ENCODE measurements at places on chromosomes 11 and 22.

- DNase-seq = peak; percentile 57
Observed at GRCh38 chr11:58675334-58676155, 53.1 kb downstream of the CNTF start.

- no peak for DNase-seq
Observed at GRCh38 chr22:41479671-41480396, 10.9 kb downstream of the ACO2 start.

- DNase-seq = no peak
Observed at GRCh38 chr11:125494561-125494960, 1.5 kb downstream of the FEZ1 start.

- DNase-seq = peak; percentile 93
Observed at GRCh38 chr22:17084554-17085276, at the start of gene IL17RA. Gene IL17RA (plus strand): TSS chr22:17085000. CDS start chr22:17085092, 92 bp downstream.

- DNase-seq = no peak
Observed at GRCh38 chr11:133500435-133500834, 31.9 kb downstream of the OPCML start.

DNA sequence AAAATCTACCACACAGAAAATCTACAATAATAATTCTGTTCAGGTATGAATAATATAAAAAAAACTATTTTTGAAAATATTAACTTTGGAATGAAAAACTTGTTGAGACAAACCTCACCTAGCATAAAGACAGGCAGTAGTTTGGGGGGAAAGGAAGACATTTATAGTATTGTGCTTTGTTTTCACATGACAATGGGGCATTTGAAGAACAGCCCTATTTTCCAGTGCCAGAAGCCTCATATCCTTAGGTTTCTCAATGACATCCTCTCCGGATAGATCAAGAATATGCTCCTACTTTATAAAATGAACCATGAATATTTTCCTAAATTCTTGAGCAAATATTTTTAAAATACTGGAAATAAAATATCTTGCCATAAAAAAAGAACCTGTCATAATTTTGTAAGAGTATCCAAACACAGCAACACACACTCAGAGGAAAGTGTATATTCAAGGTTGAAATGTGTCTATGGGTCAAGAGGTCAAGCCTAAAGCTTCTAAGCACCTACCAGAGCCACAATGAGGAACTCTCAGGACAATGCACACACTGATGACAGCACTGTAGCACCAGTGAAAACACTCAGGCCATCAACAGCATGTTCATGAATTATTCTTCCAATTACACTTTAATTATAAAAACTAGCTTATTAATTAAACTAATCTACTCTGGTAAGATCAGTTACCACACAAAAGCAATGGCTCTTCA is 68.7 kb downstream of the MRTFA start:
- no peak for DNase-seq

DNA sequence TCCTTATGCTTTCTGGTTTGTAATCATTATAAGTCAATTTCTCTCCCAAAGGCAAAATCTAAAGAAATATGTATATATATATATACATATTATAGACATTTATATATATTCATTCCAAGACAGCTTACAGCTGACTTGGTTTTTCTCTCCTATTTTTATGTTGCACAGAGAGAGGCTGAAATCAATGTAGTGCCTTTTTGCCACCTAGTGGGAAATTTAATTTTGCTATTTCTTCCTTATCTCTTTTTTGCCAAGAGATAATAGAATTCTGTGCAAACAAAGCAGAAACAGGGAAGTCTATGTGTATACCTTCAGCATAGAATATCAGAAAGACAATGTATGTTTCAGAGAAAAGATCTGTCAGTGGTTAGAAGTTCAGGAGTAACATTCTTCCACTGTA is 186.0 kb upstream of the ANO5 start:
- DNase-seq = no peak

GRCh38 chr11:130089674-130090073 is 20.0 kb downstream of the APLP2 start:
- no peak for DNase-seq

DNA sequence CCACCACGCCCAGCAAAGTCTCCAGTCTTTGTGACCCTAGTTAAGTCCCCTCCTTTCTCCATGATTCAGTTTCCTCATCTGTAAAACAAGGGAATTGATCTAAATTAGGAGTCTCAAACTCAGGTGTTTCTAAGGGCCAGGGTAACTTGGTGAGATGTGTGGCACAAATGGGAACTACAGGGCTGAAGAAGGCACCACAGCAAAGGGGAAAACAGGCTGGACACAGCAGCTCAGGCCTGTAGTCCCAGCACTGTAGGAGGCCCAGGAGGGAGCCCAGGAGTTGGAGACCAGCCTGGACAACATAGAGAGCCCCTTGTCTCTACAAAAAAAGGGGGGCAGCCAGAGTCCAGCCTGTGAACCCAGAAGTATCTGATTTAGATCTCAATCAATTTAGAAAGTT is 15.6 kb upstream of the PATZ1 start:
- DNase-seq = no peak

DNA sequence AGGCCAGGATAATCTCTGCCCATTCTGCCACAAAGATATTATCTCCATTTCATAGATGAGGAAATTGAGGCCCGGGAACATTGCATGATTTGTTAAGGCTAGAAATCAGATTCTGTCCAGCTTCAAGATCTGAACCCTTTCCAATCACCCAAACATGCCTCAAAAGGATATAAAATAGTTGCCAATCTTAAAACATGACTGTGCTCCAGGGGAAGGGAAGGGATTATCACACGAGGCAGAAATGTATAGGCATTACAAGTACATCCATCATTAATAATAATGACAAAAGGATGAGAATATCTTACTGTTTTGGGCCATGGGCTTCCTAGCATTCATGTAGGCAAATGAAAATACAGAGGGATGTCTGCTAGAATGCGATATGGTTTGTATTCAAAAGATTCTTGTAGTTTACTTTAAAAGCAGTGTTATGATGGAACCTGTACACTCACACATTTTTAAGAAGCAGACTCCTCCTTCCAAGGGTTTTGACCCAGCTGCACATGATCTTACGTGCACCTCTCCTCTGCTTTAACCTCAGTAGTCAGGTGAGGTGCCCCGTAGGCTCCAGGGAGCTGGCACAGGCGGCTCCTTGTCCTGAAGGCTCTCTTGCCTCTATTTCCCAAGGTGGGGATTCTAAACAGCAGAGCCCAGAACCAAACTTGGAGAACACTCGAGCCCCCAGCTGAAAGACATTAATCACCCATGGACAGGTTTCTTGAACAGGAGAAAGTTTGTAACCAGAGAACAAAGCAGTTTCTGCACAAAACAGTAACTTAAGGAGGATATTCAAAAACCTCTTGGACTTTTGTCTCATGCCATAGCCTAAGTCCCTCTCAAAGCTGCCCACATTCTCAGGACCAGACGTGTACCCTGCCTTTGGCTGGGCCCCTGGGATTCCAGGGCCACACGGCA is 36.0 kb downstream of the PARVA start:
- DNase-seq = no peak

- no peak for DNase-seq
Observed at GRCh38 chr11:104462341-104462740, 298.4 kb upstream of the PDGFD start.

GRCh38 chr11:68380786-68381622 is 68.6 kb downstream of the LRP5 start:
- DNase-seq = no peak

DNA sequence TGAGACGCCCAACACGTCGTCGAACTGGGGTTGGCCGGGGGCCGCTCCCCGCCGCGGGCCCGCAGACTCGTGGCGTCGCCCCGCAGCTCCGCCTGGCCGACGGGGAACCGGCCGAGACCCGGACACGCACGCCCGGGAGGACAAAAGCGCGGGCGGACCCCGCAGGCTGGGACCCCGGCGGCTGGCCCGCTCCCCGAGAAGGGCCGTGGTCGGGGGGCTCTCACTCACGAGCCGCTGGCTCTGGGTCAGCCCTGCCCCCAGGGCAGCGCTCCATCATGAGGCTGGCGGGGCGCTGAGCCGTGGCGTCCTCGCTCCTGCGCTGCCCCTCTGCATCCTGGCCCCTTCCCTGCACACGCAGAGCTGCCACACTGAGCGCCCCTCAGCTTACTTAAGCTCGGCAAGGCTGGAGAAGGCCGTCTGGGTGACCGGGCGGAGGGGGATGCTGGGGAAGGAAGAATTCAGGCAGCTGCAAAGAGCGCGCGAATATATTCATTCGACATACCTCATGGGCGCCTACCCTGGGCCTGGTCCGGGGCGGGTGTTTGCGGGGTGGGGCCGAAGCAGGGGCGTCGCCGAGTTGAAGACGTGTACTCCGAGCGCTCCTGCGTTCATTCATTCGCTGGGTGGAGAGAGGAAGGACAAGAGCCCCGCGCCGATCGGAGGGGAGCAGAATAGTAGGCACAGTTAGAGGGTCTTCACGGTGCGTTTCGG is 579 bp upstream of the CYB5R2 start:
- DNase-seq = no peak

DNA sequence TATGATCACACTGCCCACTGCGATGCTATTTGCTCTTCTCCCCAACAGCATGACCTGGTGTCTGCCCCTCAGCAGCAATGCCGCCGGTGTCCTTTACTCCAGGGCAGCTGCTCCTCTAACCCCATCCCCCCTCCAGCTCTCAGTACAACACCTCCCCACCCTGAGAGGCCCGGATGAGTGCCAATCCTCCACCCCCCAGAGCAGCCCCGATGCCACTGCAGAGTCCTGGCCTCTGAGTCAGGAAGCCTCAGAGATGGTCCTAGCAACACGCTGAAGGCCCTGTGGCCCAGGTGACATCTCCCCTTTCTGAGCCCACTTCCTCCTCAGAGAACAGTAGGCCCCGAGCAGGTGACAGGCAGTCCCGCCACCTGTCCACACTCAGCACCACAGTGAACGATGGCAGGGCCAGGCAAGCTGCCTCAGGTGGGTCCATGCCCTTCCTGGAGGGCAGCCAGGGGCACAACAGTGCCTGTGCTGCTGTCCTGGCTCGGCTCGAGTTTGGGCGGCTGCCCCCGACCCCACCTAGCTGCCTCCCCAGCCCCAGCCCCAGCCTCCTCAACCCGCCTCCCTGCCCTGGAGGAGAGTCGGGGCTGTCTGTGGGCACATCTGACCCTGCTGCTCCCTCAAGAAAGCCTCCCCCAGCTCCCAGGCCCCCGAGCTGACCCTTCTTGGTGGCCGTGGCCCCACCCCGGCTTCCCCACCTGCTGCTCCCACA is 3.9 kb upstream of the NDUFS8 start:
- DNase-seq = no peak

- no peak for DNase-seq
Observed at GRCh38 chr22:18070556-18071306, 7.1 kb upstream of the PEX26 start.

GRCh38 chr11:2934611-2935239 is 5.5 kb upstream of the PHLDA2 start:
- DNase-seq = no peak

Data from stimulated activated CD4-positive, alpha-beta T cell treated with anti-CD3 and anti-CD28 coated beads, TNF-alpha, amount 100 ng/mL, for 4 hours (primary cell).